Fibroblast of gingiva (primary cell): ENCODE measurements at places on chromosomes 3 and 15.

- DNase-seq, result no peak
These were observed 31.7 kb downstream of the CADPS start for GRCh38 chr3:62843508-62843907.

DNA sequence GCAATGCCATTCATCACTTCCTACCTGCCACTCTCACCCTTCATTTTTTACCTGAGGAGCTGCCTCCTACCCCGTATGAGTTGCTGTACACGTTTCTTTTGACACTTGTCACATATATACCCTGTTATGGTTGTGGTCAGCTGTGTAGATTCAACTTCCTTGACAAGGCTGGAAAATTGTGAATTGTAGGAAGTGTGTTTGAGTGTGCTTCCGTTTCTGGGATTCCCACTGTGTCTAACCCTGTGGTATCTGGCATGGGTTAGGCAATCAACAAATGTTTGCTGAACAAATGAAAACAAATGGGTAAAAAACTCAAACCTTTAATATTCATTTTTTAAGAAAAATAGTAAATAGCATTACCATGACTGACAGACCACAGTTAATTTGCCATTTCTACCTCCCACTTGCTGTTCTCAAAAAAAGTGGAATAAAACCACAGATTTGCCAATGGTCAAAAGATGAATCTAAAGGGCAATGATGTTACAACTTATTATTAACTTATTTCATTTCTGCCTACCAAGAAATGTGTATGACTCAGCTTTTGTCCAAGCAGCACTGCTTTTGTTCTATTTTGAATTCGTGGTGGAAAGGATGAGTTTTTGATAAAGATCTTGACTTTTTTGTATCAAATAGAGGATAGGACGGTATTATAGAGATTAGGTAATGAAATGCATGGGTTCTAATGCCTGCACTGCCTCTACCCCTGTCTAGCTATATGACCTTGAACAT, 404.6 kb downstream of the LPP start:
- peak; percentile 53 for DNase-seq

DNA sequence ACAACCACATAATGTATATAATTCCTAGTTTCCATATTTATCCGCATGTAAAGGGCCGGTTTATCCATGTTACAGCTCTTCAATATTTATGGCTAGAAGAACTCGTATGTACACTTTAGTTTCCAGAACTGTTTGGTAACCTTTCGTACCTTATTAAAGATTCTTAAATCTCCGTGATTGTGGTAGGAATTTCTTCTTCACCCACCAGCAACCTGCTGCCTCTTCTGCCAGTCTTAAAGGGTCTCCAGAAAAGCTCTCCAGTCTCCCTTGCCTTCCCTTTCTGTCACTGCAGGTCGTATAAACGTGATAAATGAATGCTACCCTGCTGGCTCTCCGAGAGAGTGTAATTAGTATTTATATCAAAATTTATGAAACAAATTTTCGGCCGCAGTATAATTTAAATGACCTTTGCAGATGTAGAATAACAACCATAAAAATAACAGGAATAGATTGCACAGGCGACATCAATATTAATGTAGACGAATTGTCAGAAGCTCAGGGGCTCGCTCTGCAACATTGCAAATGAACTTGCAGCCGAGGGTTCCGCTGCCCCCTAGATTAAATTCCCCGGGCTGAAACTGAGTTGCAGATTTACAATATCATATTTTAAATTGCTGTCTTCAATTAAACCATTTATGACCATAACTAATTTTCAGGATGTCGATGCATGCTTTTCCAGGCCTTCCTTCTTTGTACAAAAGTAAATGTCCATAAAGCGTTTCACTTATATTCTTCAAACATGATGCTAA, 5.4 kb downstream of the ZIC1 start:
- no peak for DNase-seq

GRCh38 chr15:40768521-40769273, 1.1 kb upstream of the C15orf62 start:
- no peak for DNase-seq

DNA sequence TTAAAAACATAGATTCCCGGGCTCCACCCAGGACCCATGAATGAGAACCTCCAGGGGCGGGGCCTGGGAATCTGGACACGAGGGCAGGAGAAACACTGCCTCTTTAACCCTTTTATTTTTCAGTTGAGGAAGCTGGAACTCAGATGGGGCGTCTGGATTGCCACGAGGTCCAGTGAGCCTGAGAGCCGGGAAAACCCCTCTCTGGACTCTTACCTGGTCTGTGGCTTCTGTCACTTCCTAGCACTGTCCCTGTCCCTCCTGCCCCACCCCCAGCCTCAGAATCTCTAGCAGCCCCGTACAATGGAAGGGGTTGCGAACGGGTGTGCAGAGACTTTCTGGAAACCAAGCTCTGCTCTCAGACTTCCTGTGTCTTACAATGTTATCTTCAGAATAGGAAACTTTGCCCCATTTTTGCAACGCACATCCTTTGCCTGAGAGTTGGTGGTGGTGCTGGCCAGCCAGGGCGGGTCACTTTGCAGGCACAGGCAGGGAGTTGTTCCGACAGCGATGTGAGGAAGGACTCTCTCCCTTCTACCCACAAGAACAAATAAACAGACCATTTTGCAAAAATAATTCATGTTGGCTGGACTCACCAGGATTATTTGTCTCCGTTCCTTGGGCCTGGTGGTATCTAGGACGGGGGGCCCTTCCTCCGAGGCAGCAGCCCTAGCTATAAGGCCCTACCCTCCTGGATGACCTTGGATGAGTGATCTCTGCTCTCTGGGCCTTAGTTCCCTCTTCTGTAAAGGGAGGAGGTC, 59.1 kb downstream of the SMAD6 start:
- DNase-seq, result peak; percentile 81

DNA sequence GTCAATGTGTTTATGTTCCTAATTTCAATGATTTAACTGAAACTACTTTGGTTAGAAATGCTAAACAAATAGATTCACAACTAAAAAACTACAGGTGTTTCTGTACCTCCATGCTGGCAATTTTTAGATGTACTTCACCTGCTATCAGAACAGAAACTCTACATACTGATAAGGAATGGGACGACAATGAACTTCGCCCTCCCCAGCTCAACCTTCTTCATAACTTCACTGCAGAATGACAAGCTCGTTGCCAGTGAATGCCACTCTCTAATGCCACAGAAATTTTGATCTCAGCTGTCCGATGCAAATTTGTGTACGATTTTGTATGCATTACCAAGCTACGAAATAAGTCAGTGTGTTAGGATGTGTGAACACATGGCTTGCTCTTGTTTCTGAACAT, 133.4 kb downstream of the FOXP1 start:
- DNase-seq, result no peak

DNA sequence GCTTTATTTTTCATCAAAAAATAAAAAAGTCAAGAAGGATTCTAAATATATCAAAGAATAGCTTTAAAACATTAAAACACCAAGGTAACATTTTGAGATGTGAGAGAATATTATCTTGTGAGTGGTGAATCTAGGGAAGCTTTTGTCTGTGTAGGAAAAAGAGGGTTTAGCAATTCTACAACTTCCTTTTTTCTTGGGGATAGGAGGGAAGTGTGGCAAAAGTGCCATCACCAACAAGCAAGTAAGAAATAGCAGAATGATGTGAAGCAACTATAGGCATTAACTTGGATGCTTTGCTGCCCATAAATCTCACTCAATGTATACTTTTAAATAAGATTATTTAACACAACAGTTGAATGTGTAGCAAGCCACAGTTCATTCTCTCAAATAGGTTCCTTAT, 57.8 kb upstream of the SUCLG2 start:
- no peak for DNase-seq

DNA sequence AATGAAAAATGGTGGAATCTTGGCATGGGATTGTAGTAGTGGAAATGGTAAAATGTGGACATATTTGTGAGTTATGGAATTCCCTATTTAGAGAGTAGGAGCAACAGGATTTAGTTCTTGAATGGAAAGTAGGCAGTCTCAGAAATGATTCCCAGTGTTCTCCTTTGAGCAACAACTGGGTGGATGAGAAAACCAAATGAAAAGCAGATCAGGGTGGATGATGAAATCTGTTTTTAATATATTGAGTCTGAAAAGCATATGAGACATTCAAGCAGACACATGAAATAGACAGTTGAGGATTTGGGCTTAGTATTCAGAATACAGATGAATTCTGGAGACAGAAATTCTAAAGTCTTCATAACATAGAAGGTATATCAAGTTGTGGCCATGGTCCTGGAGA, 451.3 kb downstream of the LPP start:
- DNase-seq, result peak; percentile 70

DNA sequence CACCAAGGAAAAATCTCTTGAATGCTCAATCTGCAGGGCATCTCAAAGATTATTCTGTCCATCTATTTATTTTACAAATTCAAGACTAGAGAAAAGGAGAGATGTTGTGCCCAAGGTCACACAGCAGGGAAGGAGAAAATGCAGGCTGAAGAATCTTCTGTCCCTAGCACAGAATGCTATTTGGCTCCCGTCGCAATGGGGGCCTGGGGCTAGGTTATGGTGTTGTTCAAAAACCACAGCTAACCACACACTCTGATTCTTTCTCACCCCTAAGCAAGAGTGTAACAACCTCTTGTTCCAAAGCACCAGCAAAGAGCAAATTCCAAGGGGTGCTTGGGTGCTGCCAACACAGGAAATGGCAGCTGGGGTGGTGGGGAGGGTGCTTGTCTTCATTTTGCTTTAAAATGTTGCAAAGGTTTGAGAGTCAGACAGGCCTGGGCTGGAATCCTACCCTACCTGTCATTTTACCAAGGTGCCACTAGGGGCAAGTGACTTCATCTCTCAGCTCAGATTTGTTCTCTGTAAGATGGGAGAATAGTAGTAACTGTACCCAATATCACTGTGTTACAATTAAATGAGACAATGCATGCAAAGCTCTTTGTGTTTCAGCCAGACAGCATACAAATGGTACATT, 112.5 kb downstream of the ADAMTS9 start:
- no peak for DNase-seq

- DNase-seq, result peak; percentile 92
These were observed 854 bp upstream of the NPTN start for GRCh38 chr15:73633991-73634495.

- no peak for DNase-seq
These were observed 9.7 kb downstream of the NCBP2 start for GRCh38 chr3:196932600-196932999.

DNA sequence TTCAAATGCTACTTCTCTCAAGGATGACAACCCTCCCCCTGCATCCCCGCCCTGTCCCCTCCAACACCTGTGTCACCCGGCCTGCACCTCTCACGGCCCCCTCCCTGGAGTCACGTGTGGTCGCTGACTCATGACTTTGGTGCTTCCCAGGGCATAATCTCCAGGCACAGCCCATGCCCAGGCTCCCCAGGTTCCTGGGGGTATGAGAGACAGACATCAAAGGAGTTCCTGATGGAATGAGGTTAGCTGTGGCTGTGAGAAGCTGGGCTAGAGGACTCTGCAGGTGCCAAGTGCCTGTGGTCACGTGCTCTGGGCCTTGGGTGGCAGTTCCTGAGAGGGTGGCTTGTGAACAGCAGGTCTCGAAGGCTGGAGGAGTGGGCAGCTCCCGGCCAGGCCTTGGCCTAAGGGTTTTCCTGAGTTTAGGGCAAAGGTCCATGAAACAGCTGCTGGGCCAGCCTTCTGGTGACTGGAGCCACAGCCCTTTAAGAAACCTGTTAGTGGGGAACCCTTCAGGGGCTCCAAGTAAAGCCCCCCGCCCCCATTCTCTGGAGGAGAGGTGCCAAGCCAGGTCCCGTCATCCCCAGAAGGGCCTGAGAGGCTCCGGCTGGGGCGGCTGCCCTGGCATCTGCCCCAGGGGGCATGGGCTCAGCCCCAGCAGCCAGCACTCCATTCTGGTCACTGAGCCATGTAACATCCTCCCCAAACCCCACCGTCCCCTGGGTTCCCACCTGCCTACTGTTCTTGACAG, 230.0 kb downstream of the XXYLT1 start:
- DNase-seq, result no peak

DNA sequence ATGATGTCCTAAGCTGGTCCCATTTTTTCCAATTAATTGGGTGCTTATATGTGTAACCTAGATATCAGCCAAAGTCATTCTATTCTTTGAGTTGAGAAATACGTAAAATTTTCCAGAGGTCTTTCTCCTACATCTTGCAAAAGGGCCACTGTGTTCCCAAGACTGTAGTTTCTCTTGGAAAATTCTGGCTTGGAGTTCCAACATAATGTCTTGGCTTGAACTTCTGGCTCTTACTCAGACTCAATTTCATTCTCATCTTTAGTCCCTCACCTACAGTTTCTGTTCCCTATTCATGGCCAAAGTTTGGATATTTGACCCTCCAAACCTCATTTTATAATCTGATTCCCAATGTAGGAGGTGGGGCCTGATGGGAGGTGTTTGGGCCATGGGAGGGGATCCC, 201.4 kb upstream of the ARHGEF26 start:
- no peak for DNase-seq

GRCh38 chr15:63447017-63447676, 57.2 kb upstream of the USP3 start:
- DNase-seq, result no peak

GRCh38 chr15:58924327-58924726, 9.2 kb downstream of the SLTM start:
- peak; percentile 74 for DNase-seq

DNA sequence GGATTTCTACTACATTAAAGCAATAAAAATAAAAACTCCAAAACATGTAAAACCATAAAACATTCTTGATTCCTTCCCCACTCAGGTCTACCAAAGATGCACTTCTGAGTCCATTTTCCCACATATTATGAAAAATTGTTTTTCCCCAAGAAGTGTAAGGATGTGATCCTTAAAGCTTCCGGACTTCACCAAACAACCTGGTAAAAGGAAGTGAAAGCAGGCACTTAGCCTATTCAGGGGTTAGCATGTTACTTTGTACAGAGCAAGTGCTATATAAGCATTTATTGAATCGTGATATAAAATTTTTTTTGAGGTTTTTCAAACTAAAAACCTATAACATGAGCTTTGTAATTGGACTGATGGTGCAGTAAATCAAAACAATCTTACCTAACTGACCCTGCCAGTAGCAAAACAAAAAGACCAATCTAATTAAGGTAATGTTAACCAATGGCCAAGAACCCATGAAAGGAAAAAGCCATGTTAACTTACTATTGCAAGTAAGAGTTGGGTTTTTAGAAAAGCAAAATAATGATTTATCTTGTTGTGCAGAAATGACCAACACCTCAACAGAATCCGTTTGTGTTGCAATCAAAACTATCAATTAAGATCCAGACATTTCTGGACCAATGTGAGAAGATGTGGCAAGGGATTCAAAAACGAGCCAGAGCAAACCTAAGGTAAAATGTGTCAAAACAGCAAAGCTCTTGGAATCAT, 1.8 kb downstream of the SETD2 start:
- DNase-seq, result no peak

- DNase-seq, result no peak
These were observed 9.5 kb downstream of the BTD start for GRCh38 chr3:15611018-15611417.

DNA sequence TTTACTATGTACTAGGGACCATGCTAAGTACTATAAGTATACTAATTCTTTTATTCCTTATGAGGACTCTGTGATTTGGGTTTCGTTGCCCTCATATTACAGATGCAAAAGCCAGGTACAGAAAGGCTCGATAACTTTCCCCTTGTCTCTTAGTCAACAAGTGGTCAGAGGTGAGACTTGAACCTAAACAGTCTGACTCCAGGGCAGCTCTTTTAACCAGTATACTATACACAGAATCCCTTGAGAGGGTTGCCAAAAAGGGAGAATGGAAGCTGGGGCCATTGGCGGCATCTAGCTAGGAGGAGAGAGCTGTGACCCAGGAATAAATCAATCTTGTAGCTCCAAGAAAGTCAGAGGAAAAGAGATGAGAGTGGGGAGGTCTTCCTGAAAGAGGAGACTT, 92.4 kb downstream of the TOP2B start:
- no peak for DNase-seq
